Sciatic nerve (tissue), 2 donors: ENCODE measurements at places on chromosomes 13 and 19.

DNA sequence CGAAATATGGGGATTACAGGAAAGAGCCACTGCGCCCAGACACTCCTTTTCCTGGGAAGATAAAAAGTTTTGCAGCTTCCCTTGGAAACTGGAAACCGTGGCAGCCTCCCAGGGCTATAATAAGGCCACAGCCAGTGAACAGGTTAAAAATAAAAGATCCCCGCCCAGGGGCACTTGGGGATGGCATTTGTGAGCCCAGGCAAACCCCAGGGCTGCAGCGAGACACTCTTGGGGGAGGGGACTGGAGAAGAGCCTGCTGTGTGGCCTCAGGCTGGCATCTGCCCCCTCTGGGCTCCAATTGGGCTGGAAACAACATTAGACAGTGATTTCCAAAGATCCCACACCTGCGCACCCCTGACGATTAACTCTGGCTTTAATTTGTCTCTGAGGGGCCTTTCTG is 11.2 kb downstream of the FEM1A start:
- no peak for DNase-seq

DNA sequence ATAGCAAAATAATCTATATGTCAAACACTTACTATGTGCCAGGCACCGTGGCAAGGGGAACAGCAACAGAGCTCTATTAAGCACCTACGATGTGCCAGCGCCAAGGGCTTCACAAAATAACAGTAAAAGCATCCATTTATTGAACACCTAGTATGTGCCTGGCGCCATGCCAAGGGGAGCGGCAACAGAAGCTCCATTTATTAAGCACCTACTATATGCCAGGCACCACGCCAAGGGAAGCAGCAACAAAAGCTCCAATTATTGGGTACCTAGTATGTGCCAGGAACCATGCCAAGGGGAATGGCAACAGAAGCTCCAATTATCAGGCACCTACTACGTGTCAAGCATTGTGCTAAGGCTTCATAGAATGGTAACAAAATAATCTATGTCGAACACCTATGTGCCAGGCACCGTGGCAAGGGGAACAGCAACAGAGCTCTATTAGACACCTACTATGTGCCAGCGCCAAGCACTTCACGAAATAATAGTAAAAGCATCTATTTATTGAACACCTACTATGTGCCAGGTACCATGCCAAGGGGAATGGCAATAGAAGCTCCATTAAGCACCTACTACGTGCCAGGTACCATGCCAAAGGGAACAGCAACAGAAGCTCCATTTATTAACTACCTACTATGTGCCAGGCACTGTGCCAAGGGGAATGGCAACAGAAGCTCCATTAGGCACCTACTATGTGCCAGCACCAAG is 107.7 kb downstream of the PTPRS start:
- DNase-seq: no peak

DNA sequence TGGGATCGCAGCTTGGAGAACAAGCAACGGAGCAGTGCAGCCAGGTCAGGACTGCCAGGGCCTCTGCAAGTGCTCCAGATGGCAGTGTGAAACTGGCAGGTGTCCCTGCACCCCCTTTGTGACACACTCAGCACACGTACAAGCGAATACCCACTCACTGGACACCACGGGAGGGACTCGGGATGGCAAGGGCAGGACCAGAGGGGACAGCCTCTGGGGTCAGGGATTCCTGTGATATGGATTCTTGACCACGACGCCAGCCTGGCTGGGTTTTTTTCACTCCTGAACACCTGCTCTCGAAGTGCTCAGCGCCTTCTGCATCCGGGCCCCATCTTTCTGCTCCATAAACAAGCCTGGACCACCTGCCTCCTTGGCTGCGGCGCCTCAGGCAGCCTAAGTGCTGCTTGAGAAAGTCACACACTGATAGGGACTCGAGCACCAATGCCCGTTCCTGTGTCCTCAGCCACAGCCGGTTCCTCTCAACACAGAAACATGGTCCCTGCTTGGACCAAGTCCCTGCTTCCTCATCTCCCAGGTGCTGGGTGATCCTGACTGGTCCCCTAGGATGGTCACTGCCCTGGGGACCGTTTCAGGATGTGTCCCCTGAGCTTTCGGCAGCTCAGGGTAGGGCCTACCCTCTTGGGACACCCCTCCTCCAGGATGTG is 22.0 kb downstream of the ELAVL1 start:
- DNase-seq: no peak

GRCh38 chr19:16895467-16896145 is 6.8 kb downstream of the F2RL3 start:
- peak; percentile 68 for DNase-seq
